ENCODE measurements at places on chromosomes 5 and 9.
A peak's percentile ranks its signal among the peaks of the same experiment; 100 is the strongest.

GRCh38 chr5:36576721-36577120 lies 29.7 kb upstream of the SLC1A3 start:
- no peak for DNase-seq

- no peak for DNase-seq
These were observed 97.5 kb downstream of the RXRA start for GRCh38 chr9:134423749-134424148.

DNA sequence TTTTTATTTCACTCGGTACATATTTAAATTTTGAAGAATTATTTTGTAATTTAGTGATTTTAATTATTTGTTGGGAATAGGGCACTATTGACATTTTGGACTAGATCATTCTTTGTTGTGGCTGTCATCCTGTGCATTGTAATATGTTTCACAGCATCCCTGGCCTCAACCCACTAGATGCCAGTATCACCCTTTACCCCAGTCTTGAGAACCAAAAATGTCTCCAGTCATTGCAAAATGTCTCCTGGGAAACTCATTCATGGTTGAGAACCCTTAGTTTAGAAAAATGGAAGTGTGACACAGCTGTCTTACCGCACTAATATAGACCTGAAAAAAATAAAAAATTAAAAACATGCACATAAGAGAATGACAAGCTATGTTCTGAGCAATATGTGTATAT lies 88.4 kb upstream of the CCDC152 start:
- no peak for DNase-seq

- peak; percentile 13 for DNase-seq
These were observed 285.4 kb downstream of the TMEM232 start for GRCh38 chr5:110441035-110441434.

DNA sequence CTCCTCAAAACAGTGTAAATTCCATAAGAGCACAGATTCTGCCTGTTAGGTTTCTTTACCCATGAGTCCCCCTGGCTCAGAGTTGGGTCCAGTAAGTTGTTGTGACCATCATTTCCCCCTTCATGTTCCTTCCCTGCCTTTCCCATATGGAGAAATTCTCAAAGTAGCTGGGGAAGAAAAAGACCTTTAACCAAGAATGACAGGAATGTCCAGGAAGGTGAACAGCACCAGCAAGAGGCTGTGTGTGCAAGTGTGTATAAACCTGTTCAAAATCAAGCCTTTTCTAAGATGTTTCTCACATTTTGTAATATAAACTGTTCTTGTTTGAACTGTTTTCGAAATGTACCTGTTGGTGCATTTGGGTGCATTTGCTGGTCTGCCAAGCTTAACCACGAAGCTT lies 238.2 kb downstream of the SLIT3 start:
- DNase-seq = no peak

GRCh38 chr5:16791036-16791705 lies 144.9 kb downstream of the MYO10 start:
- peak; percentile 61 for DNase-seq

- peak; percentile 91 for DNase-seq
These were observed 26.2 kb upstream of the HSPA9 start for GRCh38 chr5:138601444-138601843.

DNA sequence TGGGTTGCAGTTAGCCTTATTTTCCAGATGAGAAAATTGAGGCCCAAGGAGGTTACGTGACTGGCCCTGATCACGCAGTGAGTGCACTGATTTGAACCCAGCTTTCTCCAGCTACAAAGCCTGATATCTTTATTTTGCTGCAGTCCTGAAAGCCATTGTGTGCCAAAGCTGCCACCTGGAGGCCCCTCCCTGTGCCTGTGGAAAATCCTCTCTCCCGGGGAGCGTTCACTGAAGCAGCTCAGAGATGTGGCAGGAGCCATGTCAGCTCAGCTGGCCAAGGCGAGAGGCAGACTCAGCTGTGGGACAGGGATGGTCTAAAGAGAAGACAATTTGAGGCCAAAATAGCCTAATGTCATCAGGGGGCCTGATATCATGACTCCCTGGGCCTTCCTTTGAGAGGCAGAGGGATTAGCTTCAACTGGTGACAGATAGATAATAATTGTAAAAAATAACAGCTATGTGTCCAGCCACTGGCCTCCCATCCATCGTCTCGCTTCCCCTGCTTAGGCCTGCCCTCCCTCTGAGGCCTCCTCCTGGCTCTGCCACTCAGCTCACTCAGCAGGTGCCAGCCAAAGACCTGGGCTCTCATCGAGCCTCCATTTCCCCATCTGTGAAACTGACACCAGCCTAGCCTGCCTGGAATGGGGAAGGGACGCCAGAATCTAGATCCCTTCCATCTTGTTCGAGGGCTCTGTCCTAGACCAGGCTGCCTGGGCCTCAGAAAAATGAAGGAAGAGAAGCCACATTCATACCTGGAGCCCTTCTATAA lies 74.3 kb upstream of the GGTA1 start:
- DNase-seq = no peak

GRCh38 chr9:109264877-109265587 lies 55.8 kb downstream of the EPB41L4B start:
- no peak for DNase-seq

- no peak for DNase-seq
These were observed 68.7 kb downstream of the CRB2 start for GRCh38 chr9:123424552-123425225.

DNA sequence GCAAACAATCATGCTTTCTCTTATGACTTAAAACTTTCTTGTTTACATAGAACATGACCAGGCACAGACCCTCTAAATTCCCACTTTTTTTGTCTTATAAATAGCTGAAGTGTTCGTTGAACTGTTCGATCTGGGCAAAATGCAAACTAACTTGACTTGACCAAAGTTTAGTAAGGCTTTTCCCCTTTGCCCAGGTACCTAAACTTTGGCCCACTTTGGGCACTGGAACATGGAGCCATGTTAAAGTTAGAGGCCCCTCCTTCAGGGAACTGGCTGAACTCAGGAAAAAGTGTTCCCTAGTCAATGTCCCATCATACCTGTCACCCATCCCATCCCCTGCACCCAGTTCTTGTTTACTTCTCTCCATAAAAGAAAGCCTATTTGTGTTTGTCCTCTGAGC lies 9.4 kb upstream of the AMACR start:
- no peak for DNase-seq

DNA sequence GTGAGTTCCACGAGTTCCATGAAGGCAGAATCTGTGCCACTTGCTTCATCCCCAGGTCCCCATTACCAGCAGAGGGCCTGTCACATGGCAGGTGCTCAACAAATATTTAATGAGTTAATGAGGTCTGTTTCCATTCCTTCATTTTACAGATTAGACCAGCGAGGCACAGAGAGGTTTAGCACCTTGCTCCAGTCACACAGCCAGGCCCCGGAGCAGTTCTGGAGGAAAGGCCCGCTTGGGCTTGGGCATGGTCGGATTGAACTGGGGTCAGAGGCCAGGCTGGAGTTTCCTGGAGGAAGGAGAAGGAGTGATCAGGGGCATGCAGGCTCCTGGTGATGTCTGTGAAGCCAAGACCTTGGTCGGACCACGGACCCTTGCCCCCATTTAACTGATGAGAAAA lies 4.0 kb upstream of the ST6GALNAC4 start:
- DNase-seq = no peak

DNA sequence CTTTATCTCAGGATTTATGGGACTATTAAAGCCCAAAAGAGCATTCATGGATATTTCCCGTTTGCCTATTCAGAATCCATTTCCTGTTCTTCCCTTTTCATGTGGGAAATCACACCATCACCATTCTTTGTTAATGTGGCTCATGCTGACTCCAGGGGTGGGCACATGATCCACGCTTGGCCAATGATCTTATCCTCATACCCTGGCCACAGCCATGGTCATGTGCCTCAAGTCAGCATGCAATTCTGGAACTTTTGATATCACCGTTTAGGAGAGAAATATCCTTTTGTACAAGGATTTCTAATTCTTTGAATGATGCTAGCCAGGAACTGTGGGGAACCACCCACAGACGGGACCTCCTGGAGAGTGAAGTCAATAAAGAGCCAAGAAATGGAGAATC lies 272.2 kb downstream of the PRELID2 start:
- no peak for DNase-seq

Data from cardiac muscle cell (in vitro differentiated cells and primary cell).